Spinal cord (tissue), 10 donors: ENCODE measurements at places on chromosomes 4 and X. TPM values are rescaled to one million over a fixed set of nuclear protein-coding genes. Genes with fewer than 3 reads are reported as not detected.
A peak's percentile ranks its signal among the peaks of the same experiment; 100 is the strongest.

DNA sequence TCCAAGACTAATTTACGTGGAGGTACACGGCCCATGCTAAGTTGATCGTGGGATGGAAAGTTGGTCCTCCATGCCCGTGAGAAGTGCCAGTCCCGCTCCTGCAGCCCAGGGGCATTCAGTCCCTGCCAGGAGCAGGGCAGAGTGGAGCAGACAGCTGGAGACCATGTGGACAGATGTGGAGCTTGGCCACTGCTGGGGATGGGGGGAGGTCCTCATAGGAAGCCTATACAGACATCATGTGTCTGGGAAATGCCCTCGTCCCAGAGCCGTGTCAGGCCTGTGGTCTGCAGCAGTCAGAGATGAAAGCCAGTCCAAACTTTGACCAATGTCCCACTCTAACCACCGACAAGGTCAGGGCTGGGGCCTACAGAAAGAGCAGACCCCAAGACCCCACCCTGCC lies 118.4 kb downstream of the CPZ start:
- DNase-seq: no peak

DNA sequence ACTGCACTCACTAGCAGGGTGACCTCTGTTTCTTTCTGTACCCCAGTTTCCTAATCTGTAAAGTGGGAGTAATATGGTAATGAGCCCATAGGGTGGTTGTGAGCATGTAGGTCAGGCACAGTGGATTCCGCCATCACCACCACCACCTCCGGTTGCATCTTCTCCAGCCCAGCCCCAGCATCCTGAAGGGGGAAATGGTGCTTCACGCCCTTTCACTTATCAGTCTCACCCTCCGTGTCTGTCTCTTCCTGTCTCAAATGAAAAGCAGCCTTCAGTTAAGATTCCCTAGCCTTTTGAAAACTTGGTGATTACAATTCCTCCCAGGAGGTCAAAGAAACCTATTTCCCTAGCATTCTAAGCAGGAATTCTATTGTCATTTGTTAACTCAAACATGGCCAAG lies 16.9 kb upstream of the XPNPEP2 start:
- no peak for DNase-seq

DNA sequence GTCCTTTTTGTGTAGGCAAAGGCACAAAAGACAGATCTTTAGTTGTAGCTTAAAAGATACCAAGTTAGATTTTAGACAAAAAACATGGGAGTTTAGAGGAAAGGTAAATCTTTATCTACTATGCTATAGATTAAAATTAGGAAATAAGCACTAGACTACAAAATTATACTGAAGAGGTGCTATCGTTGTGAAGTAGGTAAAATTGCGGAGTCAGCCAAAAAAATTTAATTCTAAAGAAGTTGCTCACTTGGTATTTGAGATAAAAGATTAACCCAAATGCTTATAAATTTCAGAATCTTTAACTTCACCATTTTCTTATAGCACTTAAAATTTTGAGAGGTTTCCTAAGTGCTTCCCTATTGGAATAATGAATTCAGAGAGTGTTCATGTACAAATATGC lies 604.1 kb downstream of the GRXCR1 start:
- no peak for DNase-seq

DNA sequence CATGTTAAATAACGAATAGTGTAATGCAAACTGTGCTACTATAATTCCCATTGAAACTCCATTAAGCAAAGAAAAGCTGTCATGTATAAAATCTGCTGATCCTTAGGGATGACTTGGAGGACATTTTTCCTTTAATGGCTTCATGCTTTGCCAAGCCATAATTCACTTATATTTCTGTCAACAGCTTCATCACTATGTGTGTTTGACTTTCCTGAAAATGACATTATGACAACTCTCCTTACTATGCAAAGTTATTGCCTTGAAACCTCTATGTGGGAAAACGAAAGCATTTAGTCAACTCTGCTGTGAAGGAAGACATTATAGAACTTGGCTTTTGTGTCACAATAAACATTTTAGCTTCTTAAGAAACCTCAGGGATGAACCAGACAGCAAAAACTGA lies 210.5 kb downstream of the GRXCR1 start:
- DNase-seq: peak; percentile 57

DNA sequence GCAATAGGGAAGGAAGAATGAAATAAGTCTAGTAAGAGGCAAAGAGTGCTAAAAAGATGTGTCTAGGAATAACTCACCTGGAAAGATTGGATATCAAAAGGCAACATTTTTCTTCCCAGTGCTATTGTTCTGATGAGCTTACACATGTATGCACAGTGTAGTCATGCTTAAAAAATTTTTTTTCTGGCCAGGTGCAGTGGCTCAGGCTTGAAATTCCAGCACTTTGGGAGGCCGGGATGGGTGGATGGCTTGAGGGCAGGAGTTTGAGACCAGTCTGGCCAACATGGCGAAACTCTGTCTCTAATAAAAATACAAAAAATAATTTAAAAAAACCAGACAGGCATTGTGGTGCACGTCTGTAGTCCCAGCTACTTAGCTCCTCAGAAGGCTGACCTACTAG lies 795.8 kb upstream of the IGFBP7 start:
- no peak for DNase-seq

DNA sequence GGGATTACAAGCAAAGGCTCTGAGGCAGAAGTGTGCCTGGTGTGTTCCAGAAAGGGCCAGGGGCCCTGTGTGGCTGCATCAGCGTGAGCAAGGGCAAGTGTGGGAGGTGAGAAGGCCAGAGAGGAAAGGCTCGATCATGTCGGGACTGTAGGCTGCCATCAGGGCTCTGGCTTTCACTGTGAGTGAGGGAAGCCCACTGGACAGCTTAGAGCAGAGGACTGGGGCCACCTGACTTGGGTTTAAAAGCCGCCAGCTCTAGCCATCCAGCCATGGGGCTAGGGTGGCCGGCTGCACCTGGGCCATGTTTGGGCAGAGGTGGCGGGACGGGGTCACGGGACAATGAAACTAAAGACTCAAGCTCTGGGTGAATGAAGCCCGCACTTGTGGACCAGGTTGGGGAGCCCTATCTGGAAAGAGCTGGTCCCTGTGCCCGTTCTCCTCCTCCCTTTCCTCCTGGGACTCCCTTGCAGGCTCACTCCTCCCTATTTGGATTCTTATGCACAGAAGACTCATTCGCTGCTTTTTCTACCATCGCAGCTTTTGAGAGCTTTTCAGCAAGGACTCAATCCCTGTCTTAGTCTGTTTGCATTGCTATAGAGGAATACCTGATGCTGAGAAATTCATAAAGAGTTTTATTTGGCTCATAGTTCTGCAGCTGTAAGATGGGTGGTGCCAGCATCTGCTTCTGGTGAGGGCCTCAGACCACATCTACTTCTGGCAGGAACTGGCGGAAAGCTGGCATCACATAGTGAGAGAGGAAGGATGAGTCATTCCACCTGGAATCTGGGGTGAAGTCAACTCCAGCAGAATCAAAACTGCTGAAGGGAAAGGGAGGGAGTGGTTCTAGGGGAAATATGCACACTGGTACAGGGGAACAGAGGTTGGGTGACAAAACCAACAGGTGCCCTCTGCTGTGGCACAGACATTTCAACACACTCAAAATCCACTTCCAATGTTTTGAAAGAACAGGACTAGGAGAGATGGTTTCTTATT lies 15.3 kb downstream of the CTAG1B start:
- no peak for DNase-seq

DNA sequence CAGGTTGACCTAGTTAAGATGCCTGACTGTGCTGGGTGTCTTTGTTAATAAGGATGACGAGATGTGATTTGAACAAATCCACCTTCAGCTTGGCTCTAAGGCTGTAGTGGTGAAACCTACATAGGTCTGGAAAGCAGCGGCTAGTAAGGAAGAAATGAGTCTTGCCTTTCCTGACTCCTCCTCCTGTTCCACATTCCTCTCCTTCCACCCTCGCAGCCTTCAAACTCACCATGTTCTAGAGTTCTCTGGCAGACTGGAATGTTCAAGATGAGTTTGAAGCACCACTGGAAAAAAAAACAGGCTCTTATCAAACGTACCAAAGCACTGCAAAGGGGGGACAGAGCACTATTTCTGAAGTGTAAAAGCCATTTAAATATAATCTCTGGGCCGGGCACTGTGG lies 395.4 kb downstream of the BMPR1B start:
- DNase-seq: no peak

- DNase-seq: no peak
Observed at GRCh38 chrX:132710656-132711155, 221.9 kb upstream of the MBNL3 start.

- DNase-seq: peak; percentile 26
Observed at GRCh38 chrX:16671005-16671404, 21.0 kb downstream of the S100G start.

GRCh38 chr4:152727784-152728183 lies 48.0 kb upstream of the TMEM154 start:
- DNase-seq: no peak

Gene CACNA1F
- 0.21 TPM for polyA plus RNA-seq

Gene CSAG1
- not detected for polyA plus RNA-seq

Gene PITX2
- 2.6 TPM for polyA plus RNA-seq

Gene GPC4
- 15.5 TPM for polyA plus RNA-seq

Gene PDGFC
- 24.5 TPM for polyA plus RNA-seq
